ENCODE measurements at places on chromosomes 11 and 22. TPM values are rescaled to one million over a fixed set of nuclear protein-coding genes. Genes with fewer than 3 reads are reported as not detected.

MS4A1 gene
- total RNA-seq: 1.3 TPM

MYBPC3 gene
- total RNA-seq: 0.23 TPM

ARHGAP20 gene
- 4.0 TPM for total RNA-seq

PANX3 gene
- total RNA-seq: not detected

FOLH1 gene
- total RNA-seq: 9.9 TPM

SYT9 gene
- 5.1 TPM for total RNA-seq

C11orf52 gene
- 8.2 TPM for total RNA-seq

LRRC10B gene
- 3.4 TPM for total RNA-seq

CARD18 gene
- total RNA-seq: not detected

MMP1 gene
- total RNA-seq: 0.06 TPM

INS gene
- total RNA-seq: 0.35 TPM

PRR33 gene
- 1.3 TPM for total RNA-seq

GVQW3 gene
- total RNA-seq: 7.9 TPM

C11orf97 gene
- total RNA-seq: 0.53 TPM

ADAMTS15 gene
- 98.2 TPM for total RNA-seq

BIK gene
- 1.1 TPM for total RNA-seq

PLAAT5 gene
- 2.0 TPM for total RNA-seq
